ENCODE measurements at places on chromosomes 7 and 10.
A peak's percentile ranks its signal among the peaks of the same experiment; 100 is the strongest.

DNA sequence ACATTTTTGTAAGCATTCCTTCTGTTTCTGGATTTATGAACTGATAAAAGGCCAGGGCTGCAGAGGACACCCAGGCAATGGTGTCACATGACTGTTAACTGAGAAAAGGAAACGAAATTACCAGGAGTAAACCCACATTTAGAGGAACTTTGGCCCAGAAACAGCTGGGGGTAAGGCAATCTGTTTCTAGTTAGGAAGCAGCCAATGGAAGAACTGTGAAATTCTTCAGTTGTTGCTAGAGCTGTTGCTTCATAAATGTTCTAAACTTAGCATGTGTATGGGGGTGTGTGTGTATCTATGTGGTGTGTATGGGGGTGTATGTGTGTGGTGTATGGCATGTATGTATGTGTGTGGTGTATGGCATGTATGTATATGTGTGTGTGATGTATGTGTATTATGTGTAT lies 11.8 kb upstream of the PDCD4 start:
- no peak for DNase-seq

- DNase-seq = no peak
Measured at GRCh38 chr10:20624642-20625041, 272.5 kb downstream of the NEBL start.

GRCh38 chr10:84267503-84268126 lies 22.8 kb downstream of the RGR start:
- peak; percentile 23 for DNase-seq

DNA sequence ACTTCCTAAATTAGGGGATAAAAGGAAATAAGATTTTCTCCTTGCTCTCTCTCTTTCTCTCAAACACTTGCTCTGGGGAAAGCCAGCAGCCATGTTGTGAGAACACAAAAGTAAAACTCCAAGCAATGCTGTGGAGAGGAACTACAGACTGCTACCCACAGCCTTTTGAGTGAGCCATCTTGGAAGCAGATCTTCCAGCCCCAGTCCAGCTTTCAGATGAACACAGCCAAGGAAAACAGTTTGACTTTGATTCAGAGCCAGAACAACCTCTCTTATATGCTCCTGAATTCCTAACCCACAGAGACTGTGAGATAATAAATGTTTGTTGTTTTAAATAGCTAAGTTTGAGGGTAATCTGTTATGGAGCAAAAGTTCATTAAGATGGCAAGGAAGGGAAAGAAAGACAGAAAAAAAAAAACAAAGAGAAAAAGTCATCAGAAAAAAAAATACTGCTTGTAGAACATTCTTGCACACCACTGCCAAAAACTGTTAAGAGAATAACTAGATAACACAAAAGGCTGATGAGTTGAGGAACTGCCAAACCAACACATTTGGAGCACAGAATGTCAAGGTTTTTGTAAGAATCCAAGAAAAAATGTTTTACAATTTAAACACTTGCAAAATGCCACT lies 20.9 kb upstream of the PRKAR2B start:
- DNase-seq = no peak

DNA sequence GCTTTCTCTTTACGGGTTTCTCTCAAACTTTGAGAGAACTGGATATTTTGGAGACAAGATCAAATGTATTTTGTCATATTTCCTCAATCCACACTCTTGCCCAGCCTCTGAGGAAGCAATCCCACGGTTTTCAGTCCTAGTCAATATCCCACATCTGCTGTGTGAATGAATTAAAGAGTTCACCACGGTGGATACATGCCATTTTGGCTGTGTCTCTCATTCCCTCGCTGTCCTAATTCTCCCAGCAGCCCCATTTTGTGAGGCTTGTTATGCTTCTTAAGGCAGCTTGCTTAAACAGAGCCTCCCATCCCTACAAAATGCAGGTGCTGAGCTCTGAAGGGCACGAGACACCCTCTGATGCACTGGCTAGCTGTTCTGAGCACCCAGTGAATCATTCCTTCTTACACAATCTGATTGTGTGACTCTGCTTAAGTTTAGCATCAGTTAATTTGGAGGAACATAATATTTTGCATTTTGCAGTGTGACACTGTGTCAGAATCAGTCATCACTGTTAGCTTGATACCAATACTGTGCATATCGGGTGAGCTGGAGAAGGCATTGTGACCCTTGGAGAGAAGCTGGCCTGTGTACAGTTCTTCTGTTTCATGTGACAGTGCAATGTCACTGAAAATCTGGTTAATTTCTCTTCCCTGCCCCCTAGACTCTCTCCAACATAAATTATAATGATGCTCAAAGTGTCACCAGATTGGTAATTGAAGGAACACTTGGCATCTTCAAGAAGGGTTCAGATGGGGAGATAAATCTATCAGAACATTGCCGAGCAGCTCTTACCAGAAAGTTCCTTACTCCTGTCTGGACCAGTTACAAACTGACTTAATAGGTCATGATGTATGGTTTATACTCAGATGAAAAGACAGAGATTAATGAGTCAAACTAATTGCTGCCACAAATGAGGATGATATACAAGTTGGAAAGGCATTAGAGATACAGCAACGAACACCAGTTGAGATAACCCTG lies 103.7 kb upstream of the AOAH start:
- DNase-seq = no peak

DNA sequence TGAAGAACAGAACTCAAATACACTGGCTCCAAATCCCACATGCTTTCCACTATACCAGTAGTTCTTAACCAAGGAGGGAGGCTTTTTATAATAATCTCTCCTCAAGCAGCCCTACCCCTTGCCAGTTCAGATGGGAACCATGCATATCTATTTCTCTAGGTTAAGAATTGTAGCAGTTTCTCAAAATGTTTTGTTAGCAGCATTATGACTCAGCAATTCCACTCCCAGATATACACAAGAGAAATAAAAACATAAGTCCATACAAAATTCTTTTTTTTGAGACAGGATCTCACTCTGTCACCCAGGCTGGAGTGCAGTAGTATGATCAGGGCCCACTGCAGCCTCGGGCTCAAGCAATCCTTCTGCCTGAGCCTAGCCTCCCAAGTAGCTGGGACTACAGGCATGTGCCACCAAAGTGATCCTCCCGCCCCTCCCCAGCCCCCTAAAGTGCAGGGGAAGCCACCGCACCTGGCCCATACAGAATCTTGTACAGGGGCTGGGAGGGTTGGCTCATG lies 18.1 kb downstream of the YWHAG start:
- DNase-seq = no peak

DNA sequence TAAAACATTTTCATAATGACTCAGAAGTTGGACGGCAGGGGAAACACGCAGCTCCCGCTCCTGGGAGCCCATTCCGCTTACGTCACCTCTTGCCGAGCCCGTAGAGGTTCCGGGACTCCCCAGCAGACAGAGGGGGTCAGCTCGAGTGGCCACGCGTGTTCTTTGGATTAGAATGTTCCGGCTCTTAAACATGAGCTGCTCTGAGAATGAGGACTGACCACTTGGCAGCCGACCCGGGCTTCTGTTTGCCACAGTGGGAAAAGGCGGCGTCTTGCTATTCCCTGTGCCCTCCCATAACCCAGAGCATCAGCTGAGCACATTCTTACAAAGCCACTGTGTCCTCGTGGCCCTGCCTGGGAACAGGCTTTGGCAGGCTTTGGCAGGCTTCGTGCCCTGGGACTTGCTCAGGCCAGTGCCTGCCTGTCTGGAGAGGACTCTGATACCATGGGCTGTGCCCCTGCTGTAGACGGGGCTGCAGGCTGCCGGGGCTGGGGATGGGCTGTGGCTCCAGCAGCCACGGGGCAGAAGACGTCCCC lies 40.1 kb downstream of the PFKP start:
- no peak for DNase-seq

- DNase-seq = no peak
Measured at GRCh38 chr7:24917510-24918239, 62.3 kb downstream of the OSBPL3 start.

GRCh38 chr7:99314504-99314903 lies 11.2 kb upstream of the ARPC1A start:
- peak; percentile 43 for DNase-seq

DNA sequence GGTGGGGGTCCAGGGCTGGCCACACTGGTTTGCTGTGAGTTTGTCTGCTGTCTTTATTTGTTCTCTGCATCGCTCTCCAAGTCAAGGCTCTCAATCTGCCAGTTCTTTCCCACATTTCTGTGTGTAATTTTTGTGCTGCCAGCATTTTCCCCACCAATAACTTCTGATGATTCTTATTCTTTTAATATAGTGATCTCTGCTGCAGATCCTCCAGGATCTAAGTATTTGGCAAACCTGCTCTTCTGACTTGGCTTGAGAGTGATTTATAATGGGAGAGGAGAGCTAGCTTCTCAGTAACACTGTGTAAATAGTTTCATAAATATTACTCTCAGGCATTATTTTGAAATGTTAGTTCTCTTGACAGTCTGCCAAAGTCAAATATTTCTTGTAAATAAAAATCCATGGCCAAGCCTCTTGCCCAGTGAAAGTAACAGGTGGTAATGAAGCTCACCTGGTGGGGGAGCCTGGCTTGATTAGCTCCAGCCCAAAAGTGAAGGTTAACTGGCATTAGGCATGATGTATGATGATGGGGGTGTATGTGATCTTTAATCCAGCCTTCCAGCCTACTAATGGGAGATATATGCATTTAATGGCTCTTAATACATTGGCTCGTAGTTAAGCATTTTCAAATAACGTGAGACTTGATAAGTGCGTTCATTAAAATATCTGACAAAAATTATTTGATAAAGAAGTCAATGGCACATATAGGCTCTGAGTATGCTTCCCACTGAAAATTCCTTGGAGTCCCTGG lies 1055.9 kb downstream of the KCNMA1 start:
- DNase-seq = no peak

GRCh38 chr10:71761105-71761511 lies 12.2 kb downstream of the VSIR start:
- DNase-seq = no peak

DNA sequence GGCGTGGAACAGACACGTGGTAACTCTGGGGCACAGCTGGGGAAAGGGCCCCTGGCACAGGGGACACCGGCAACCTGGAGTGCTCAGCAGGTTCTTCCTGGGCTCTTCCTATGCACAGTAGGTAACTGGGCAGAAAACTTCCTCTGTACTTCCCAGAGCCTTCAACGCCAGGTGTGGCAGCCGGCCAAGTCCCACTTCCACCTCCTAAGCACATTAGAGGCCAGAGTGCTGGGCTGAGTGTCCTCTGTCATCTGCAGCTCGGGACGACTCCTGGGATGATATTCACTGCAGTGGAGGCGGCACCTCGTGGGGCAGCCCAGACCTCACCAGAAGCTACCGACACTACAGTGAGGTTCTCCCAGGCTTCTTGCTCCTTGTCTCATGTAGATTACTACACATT lies 114.5 kb downstream of the LARP4B start:
- no peak for DNase-seq

DNA sequence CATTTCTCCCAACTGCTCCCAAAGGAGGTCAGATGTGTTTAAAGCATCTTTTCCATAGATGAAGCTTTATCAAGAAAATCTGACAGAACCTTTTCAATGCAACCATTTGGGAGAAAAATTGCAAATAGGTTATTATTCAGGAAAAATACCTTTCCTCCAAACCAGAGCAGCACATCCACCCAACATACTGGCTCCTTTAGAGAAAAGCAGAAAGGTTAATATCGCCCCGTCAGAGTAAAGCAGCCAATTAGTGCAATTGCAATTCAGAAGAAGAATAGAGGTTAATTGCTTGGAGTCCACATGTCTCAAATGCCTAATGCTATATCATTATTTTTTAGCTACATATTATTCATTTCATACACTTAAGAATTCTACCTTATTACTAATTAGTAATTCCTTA lies 48.9 kb upstream of the HSPA12A start:
- no peak for DNase-seq

DNA sequence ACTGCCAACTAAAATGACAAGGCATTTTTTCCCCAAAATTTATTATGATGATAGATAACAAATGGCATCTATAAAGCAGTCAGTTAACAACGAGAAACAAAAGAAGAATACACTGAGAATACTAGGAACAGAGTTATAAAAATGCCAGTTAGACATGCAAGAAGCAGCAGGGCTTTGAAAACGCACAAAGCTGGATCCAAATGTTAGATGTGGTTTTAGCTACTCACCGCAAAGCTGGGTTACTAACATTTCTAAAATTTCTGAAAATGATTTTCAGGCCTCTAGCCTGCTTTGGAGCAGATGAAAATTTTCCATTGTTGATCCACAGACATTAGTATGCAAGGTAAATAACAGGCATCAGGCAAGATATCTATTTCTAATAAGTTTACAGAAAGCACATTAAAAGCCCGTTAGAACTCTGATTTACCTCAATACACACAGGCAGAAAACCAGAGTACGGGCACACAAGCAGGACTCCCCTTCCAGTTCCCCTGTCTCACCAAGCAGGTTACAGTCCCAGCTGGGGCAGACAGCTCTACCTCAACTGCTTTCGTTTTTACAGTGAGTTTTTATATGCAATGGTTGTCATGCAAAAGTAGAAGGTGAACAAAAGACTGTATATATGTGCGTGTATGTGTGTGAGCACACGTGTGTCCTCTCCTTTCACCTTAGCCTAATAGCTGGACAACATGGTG lies 37.9 kb downstream of the GLI3 start:
- no peak for DNase-seq

GRCh38 chr7:46459942-46460341 lies 538.9 kb upstream of the IGFBP3 start:
- DNase-seq = no peak

DNA sequence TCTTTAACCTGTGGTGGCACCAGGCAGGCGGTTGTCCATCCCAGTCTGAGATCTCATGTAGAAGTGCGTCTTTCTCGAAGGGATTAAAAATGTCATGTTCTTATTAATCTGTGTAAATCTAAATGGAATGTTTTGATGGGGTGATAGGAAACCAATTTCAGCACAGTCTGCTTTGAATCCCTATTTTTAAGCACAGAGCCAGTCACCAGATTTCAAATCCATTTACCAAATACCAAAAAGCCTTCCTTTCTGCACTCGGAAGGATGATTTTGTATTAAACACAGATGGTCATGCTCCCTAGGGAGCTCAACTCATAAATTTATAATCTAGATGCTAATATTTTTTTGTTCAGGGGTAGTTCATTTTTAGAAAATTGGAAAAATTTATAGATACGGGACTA lies 160.6 kb upstream of the AOAH start:
- no peak for DNase-seq

DNA sequence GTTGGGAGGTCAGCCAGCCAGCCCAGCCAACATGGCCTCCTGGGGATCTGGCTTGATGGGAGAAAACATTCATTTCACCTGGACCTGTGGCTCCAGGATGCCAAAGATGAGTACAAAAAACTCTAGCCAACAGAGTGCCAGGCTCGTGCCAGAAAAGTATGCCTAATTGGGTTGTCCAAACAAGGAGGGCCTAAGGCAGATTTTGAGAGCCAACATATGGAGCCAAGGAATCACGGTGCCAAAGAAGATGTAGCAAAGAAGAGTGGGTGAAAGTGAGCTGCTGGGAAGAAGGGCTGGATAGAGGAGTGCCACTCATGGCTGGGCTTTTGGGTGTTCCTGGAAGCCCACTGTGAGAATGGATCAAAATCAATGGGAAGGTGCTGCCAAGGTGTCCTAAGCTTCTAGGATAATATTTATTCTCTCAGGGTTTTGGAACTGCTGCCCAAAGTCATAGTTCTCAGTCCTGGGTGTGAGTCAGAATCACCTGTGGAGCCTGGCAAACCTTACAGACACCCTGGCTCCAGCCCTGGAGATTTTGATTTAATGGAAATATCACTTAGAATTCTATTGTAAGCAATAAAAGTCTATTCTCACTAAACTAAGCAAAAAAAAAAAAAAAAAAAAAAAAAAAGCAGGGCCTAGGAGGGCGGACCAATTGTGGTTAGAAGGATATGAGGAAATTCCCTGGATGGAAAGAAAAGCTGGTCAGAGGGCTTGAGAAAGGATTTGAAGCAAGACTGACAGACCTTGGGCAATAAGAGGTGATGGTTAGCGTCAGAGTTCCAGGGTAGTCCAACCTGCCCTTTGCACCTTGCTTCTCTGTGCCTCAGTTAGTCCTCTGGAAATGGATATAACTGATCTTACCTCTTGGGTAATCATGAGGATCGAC lies 182.2 kb upstream of the PRR15 start:
- DNase-seq = no peak

Measured in GM06990 (cell line).